ENCODE measurements at places on chromosomes 5 and 9.

- no peak for DNase-seq
Measured at GRCh38 chr5:168528521-168529373, at the start of gene FBLL1. Gene FBLL1 (plus strand): TSS chr5:168529305. CDS start chr5:168529505, 200 bp downstream.

DNA sequence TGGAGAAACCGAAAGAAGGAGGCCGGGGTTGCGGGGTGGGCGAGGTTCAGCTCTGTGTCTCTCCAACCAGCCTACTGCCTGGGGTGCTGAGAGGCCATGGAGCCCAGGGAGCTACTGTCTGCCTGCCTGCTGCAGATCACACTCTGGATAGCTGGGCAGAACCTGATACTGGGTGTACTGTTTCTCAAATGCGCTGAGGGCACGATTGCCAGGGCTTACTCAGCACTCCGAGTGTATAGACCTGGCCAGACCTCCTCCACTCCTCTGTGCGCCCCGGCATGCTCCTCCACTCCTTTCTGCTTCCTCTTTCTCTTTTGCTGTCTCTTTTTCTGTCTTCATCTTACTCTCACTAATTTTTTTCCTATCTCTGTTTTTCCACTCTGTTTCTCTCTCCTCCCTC, 215.1 kb downstream of the PAPPA start:
- no peak for DNase-seq

GRCh38 chr9:4510546-4511322, 20.5 kb downstream of the SLC1A1 start:
- no peak for DNase-seq

DNA sequence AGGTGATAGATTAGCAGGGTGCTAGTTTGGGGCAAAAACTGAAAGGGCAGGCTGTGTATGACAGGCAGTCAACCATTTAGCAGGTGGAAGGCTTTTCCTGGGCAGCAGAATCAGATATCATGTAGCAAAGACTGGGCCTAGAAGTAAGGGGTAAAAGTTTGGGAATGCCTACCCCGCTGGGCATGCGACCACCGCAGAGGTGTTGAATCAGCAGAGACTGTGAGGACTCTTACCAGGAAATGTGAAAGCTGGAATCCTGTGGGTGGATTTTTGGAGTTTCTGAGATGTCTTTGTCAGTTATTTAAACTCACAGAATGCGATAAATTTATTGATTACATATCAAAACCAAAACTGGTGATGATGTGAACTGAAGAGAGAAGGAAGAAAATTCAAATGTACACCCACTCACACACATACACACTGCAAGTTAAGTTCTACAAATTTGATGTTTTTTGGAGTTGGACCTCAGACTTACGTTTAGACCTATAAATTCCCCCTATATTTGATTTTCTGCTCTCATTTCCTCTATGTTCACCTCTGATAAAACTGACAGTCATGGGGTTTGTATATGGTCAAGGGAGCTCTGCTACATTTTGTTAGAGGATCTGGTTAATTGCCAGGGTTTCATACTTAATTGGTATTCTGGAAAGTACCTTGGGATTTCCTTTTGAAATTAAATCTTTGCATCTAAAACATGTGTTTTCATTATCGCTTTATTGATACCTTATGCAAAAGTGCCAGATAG, 333.6 kb downstream of the CSNK1G3 start:
- no peak for DNase-seq

DNA sequence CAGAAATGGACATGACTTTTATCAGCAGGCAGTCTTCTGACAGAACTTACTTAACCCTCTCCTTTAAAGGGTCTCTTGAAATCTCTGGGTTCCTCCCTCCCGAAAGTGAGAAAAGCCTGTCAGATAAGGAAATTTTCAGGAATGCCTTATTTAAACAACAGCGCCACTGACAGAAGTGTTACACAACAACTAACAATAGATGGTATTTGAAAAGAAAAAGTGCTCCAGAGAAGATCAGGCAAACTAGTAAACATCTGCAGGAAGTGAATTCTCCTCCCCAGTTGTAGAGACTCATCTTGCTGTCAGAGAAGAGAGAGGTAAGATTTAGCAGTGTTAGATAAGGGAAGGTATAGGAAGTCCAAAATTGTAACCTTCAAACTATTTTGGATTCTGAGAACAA, 107.2 kb upstream of the NFIL3 start:
- DNase-seq = no peak

DNA sequence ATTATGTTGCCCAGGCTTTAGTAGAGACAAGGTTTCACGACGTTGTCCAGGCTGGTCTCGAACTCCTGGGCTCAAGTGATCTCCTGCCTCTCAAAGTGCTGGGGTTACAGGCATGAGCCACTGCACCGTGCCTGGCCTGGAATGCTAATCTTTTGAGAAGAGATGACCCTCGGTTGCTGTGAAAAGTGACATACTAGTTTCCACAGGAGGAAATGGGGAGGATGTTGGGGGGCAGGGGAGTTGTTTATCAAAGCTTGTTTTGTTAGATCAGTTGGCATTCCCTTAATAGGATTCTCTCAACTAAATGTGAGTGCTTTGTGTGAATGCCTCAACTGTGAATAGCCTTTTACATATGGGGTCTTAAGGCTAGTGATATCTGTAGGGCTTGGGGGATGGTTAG, 16.4 kb upstream of the MATR3 start:
- DNase-seq = no peak

DNA sequence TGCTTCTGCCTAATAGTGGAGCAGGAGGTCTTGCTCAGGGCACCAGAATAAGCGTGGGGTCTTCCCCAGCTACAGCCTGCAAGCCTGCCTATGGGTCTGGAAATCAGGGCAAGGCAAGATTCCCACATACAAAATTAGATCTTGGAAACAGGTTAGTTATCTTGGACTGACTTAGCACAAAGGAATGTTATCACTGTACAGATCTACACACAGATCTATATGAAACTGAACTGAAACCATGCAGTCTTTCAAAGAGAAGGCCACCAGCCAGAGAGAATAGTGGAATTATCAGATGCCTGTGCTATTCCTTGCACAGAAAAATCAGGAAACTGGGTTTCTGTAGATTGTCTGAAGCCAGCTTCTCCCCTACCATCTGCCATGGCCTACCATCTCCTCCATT, 585.7 kb downstream of the ACTL7B start:
- no peak for DNase-seq

GRCh38 chr5:14155075-14155474, 11.9 kb downstream of the TRIO start:
- DNase-seq = no peak

GRCh38 chr9:105318729-105319191, 74.3 kb downstream of the SLC44A1 start:
- DNase-seq = no peak

DNA sequence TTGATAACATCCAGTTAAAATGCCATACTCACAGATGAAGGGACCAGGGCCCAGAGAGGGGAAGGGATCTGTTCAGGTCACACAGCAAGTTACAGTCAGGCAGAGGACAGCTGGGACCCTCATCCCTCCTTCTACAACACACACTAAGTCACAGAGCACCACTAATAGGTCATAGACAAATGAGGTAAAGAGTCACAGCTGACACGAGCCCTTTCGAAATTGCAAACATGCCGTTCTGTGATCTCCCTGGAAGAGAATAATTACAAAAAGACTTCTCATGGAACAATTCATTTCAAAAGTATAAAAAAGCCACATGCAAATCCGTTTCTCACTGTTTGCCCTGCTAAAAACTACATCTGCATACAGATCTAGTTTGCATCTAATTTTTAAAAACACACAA, 15.5 kb downstream of the IGFBPL1 start:
- no peak for DNase-seq

DNA sequence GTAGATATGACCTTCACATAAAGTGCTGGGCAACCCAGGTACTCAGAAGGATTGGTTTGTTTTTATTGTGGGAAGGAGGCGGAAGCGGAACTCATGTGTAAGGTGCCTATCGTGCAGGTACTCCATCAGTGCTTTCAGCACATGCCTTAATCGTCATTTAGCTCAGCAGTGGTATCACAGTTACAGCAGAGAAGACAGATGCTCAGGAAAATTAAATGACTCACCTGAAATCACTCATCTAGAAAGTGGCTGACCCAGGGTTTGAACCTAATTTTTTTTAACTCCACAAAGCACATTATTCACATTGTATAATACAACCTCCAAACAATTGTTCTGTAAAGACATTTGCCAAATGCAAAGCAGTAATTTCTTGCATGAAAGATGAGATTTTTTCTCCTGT, 2.2 kb downstream of the C5orf46 start:
- no peak for DNase-seq

DNA sequence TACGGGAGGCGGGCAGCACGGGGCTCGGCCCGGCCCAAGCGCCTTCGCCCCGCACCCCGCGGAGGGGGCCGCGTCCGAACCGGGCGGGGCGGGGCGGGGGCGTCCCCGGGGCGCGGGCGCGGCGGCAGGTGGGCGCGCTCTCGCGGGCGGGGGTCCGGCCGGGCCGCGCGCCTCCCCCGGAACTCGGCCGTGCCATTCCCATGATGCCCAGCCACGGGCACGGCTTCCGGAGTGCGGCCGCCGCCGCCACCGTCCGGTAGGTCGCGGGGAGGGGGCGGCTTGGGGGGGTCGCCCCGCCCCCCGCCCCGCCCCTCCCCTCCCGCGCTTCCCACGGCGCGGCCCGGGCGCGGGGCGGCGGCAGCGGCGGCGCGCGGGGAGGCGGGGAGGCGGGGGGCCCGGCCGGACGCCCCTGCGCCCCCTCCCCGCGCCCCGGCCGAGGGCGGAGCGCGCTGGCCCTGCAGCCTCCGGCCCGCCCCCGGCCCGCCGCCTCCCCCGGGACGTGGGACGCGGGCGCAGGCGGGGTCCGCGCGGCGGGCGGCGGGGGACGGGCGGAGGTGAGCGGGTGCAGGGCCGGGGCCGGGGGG, at the start of gene PPP1R26:
Gene PPP1R26, plus strand, starts transcription at position 314 of the 584 bp plus-strand sequence. CDS start 4,729 bp downstream, outside the sequence.
- DNase-seq = no peak

DNA sequence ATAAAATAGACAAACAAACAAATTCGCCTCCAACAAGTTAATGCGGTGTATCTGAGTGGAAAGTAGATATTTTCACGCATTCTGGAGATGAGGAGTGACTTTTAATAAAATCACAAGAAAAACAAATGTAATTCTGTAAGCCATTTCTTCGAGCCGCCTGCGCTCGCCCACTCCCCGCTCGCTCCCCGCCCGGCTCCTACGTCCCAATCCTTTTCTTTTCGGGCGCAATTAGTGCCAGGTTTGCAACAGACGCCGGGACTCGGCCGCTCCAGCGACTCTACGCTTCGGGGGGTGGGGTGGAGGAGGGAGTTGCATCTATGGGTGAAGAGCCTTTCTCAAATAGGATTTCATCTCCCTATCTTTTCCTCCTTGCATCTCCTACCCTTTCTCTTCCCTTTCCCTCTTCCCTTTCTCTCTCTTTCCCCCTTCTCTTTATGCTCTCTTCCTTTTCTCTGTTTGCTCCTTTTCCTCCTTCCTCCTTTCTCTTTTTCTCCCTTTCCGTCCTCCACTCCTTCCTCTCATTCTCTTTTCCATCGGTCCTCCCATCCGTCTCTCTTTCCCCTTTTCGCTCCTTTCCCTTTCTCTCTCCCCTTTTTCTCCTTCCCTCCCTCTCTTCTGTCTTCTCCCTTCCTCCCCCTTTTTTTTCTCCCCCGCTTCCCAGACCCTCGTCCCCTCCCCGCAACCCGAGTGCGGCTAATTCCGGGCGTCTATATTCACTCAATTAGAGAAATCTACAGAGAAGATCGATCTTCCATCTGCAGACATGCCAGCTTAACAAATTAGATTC, 6.1 kb upstream of the OTP start:
- DNase-seq = no peak

DNA sequence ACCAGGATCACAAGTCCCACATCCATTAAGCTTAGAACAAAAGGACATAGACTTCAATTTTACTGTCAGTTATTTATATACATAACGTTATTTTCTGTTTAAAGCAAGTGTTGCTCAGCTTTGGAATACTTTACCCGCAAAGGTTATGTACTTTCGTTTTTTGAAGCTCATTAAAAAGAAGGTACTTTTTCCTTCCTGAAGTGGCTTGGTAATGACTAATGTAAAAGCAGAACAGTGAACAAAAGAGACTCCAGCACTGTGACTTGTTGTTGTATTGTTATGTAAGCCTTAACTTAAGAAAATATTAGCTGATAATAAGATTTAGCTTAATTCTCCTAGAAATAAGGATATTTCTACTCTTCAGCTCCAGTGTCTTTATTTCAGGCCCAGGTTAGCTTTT, 97.3 kb upstream of the SLCO6A1 start:
- DNase-seq = no peak

DNA sequence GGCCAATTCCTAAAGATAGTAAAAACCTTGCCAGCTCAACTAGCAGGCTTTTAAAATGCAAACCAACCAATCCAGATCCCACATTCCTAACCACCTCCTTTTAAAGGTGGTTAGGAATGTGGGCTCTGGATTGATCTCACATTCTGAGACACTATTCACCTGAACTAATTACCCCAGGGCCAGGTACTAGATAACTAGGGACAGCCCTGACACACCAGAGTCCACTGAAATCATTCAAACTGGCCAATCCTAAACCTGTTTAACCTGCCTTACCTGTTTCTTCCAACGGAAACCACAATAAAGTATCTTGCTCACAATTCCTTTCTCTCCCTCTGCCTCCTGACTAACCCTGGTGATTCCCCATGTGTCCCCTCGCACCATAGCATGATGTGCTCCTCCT, 168.3 kb upstream of the DMAC1 start:
- no peak for DNase-seq

GRCh38 chr5:61051267-61051666, 106.3 kb downstream of the NDUFAF2 start:
- no peak for DNase-seq

GRCh38 chr5:112681481-112681908, 56.2 kb upstream of the APC start:
- no peak for DNase-seq

DNA sequence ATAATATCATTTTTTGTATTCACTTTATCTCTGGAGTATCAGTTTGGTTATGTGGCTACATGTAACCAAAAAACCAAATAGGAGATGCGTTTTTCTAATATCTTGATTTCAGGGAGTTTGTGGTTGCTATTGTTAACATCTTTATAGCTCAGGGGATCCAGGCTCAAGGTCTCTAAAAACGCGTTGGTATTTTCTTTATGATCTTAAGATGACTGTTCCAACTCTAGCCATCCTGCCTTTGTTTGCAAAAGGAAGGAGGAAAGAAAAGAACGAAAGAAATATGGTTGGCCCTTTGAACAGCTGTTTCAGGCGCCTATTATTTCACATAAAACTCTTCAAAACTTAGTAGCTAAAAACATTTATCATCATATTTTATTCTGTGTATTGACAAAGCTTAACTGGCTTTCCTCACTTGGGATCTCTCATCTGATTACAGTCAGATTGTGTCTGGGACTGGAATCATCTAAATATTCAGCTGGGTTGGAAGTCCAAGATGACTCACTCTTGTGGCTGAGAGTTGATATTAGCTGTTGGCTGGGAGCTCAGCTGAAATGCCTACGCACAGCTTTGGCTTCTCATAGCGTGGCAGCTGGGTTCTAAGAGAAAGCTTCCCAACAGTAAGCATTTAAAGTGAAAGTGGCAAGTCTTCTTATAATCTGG, 60.1 kb downstream of the FAM174A start:
- no peak for DNase-seq

DNA sequence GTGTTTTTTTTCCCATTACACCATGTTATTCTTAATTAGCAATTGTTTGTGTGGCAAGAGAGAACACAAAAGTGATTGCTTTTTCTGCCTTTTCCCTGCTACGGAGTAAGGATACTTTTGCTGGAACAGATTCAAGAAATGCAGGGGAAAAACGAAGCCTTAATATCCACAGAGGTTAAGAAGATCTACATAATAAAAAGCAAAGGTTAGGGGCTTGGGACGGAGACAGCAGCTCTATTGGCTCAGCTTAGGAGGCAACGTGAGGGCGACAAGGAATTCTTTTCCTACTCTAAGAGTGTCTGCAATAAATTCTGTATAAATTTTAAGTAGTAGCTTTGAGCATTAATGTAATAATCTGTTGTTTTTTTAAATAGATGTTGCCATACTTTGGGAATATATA, 693.3 kb downstream of the DTWD2 start:
- DNase-seq = no peak
